ENCODE measurements at places on chromosomes 5 and 9.

- DNase-seq = no peak
Measured at GRCh38 chr9:124505006-124505900, 1.9 kb downstream of the NR5A1 start.

DNA sequence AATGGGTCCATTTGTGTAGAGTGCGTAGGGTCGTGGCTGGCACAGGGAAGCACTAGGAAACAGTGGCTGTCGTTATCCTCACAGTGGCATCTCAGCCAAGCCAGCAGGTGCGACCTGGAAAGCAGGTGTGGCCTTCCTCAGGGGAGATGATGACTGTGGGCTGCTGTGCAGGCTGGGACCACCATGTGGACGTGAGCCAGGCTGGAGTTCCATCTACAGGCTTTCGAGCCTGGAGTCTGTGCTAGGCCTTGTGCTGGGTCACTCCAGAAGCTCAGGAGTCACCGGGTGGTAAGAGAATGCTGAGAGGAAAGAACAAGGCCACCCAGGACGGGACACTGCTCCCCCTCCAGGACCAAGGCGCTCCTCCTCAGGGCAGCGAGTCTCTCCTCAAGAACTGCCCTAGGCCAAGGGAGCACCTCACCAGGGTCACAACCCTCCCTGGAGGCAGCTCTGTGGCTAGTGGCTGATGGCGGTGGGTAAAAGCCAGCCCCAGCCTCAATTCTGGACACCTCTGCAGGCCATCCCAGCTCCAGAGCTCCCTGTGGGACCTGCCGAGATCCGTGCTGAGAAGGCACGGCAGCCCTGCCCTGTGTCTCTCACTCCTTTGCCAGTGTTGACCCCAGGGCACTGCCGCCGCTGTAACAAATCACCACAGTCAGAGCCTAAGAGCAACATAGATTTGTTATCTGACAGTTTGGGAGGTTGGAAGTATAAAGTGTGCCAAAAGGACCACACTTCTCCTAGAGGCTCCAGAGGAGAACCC lies 36.0 kb downstream of the WHRN start:
- no peak for DNase-seq

DNA sequence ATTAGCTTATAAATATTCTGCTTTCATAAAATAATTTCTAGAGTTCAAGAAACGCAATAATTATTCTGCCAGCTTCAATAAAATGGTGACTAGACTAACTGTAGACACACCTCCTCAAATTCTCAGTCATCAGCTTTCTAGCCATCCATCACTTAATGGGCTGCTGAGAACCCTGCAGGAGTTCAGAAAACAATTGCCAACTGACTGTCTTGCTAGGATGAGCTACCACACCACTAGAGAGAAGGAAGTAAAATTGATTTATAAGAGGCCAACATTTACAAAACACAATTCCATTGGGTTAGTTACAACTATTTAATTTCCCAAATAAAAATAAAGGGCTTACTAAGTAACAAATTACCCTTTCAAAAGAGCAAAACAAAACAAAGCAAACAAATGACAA lies 126.5 kb upstream of the PAPPA start:
- DNase-seq = no peak

- no peak for DNase-seq
Measured at GRCh38 chr5:112116371-112116770, 302.7 kb downstream of the EPB41L4A start.
